ENCODE measurements at places on chromosomes 3 and 15.
A peak's percentile ranks its signal among the peaks of the same experiment; 100 is the strongest.

GRCh38 chr3:112802338-112802737 lies 44.3 kb downstream of the CD200R1L start:
- no peak for DNase-seq

DNA sequence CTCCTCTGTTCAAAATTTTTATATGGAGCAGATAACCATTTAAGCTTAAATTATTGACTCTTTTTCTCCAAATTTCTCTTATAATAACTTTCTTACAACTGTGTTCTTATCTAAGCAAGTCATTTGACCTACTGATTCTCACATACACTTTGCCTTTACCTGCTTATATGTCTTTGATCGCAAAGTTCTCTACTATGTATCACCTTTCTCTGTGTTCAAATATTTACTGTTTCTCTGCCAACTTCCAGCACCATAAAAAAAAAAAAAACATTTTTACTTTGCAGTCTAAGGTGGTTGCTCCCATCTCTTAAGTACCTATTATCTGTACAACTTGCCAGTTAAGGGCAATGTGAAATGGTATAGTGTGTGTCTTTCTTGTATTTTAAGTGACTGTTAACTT lies 100.8 kb upstream of the DPH6 start:
- no peak for DNase-seq

GRCh38 chr3:127475975-127476705 lies 114.4 kb downstream of the TPRA1 start:
- no peak for DNase-seq

GRCh38 chr3:51715977-51716294 lies 9.1 kb downstream of the GRM2 start:
- no peak for DNase-seq

GRCh38 chr3:122612696-122613095 lies 35.2 kb downstream of the PARP15 start:
- no peak for DNase-seq

DNA sequence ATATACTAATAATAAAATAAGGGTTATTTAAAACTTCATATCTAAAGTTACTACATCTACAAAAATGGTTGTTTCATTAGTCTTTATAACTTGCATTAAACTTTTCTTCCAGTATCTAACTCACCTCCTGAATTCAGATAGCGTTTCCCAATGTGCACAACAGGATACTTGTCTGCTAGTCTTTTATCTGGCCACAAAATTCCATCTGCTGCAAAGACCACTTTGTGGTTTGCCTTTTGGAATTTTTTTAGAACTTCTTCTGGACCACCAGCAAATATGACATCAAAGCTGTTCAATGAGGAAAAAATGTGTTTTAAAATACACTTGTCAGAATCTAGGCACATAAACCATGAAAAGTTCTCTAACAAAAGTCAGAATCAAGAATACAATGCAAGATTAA lies 50.8 kb downstream of the PLOD2 start:
- no peak for DNase-seq

- DNase-seq = no peak
These were observed 417.5 kb downstream of the TUSC7 start for GRCh38 chr3:117126946-117127546.

GRCh38 chr3:148882288-148882687 lies 17.2 kb downstream of the CPA3 start:
- no peak for DNase-seq

DNA sequence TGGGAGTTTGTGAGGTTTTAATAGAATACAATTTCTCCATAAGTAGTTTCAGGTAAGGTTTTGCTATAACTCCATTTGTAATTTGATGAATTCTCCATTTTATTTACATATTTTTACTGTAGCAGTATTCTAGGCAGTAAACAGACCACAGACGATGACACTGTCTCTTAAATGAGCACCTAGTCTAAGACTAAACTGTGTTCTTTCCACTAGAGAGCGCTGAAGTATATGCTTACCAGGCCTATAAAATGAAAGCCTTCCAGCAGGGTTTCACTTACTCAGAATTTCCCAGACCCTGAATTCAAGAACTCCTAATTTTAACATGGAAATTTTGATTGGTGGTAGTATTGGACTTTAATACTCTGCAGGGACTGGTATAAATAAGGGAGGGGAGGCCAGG lies 41.6 kb downstream of the POLG start:
- no peak for DNase-seq

DNA sequence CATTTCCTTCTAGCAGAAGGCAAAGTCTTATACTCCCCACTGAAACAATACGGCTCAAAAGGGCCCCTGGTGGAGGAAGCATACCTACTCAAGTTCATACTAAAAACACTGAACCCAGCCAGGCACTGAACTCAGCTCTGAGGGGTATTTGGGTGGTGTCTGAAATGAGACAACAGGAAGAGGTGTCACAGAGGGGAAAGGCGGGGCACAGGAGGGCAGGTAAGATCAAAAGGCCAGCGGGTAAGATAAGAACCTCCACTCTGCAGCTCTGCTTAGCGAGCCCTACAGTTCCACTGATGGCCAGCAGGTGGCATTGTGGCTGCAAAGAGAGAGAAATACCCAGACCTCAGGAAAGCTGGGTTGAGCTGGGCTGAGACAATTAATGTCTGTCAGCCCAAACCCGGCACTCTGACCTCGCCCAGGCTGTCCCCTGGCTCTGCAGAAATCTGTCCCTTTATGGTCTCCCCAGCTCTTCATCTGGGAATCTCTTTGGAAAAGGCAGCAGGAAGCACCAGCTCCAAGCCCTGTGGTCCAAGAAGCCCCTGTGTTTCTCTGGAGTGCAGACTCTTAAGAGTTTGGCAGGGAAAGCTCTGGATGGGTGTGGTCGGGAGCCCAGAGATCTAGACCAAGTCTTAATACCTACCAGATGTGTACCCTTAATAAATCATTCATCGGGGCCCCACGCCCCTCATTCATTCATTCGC lies 8.4 kb downstream of the MFGE8 start:
- DNase-seq = peak; percentile 70

GRCh38 chr3:184228376-184229137 lies 828 bp upstream of the VWA5B2 start:
- no peak for DNase-seq

DNA sequence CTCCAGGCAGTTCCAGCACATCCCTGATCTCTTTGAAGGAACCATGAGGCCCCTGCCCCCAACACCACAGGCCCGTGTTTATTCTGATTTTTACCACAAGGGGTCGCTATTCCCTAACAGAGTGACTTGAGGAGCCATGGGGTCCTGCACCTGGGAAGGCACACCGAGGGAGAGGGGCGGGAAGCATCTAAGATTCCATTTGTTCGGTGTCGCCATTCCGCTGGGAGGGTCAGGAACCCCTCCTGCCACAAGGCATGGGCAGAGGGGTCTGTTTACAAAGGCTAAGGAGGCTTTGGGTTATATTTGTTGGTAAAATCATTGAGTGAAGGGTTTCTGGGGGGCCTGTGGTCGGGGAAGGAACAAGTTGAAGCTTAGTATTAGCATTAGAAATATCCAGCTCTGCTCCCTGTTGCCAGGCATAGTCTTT lies 77.1 kb downstream of the WDR76 start:
- DNase-seq = peak; percentile 46

DNA sequence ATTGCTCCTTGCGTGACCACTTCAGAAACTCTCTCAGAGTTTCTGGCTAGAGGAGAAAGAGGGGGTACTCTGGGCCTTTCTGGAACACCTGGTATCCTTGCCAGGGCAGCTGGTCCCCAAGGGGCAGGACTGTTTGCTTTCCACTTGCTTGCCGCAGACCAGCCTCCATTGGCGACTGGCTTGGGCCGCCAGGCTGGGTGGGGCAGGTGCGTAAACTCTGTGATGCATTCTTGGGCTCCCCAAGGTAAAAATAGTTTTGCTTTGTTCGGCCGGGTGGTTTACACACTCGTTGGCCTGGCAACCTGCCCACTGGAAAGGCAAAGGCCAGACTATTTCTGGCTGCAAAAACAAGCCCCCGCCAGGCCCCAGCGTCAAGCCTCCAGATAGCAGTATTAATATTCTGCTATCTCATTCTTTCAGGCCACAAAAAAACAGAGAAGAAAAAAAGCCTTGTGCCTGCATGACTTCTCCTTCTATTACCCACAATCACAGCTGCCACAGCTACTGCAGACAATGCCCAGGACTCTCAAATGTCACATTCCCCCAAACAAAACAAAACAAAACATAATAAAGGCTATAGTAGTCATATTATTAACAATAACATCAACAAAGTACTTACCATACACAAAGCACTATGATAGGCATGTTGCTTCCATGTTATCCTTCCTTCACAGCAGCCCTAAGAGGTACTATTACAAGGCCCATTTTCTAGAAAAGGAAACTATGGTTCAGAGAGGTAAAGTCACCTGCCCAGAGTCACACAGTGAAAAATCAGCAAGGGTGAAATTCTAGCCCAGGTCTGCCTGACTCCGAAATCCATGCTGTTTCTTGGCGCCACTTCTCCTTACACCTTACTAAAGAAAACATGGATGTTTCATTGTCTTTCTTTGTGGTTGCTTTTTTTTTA lies 14.0 kb upstream of the SSUH2 start:
- no peak for DNase-seq

DNA sequence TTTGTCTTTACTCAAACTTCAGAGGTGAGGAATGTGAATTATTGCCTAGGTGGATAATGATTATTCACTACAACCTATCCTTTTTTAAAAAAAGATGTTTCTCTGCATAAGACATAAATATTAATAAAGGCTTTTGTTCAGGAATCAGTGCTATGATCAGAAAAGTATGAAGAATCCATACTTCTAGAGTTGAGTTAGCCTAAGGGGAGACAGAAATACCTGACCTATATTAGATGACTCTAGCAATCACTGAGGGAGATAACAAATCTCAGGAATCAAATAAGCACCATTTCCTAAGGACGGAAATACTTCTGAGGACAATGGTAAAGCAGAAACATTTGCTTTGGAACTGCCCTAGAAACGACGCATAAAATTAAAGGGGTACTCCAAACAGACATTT lies 763.8 kb downstream of the GBE1 start:
- no peak for DNase-seq

GRCh38 chr3:77304700-77305021 lies 264.8 kb downstream of the ROBO2 start:
- no peak for DNase-seq

DNA sequence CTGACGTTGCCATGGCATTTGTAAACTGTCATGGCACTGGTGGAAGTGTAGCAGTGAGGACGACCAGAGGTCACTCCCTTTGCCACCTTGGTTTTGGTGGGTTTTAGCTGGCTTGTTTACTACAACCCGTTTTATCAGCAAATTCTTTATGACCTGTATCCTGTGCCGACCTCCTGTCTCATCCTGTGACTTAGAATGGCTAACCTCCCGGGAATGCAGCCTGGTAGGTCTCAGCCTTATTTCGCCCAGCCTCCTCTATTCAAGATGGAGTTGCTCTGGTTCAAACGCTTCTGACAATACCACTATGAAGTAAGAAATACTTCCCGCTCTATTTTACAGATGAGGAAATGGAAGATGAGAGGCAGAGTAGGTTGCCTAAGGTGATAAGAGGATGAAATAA lies 16.6 kb downstream of the PAQR9 start:
- DNase-seq = no peak

- DNase-seq = no peak
These were observed 95.5 kb downstream of the DPH6 start for GRCh38 chr15:35450492-35450891.

- no peak for DNase-seq
These were observed 35.0 kb upstream of the ARID3B start for GRCh38 chr15:74505837-74506514.

DNA sequence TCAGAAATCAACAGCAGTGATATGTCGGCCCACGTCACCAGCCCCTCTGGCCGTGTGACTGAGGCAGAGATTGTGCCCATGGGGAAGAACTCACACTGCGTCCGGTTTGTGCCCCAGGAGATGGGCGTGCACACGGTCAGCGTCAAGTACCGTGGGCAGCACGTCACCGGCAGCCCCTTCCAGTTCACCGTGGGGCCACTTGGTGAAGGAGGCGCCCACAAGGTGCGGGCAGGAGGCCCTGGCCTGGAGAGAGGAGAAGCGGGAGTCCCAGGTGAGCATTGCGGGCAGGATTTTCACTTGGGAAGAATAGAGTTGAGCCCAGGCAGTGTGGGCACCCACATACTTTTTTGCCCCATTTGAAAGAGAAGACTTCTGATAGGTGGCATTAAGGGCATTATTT lies 57.4 kb downstream of the DNASE1L3 start:
- no peak for DNase-seq

DNA sequence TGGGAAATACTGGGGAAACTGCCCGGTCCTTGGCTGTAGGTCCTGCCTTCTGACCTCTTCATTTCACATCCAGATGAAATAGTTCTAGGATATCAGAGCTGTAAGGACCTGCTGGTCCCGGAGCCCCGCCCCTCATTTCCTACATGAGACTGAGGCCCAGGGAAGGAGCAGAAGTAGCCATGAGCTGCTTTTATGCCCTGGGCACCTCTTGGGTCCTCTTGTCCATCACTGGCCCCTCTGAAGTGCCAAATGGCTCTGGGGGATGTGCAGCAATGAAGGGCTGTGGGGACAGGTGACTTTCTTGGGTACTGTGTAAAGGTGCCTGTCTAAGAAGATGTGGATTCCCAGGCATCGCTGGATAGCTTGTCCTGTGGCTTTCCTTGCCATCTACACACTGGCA lies 40.3 kb upstream of the ESYT3 start:
- no peak for DNase-seq

- no peak for DNase-seq
These were observed 686.2 kb upstream of the NR2F2 start for GRCh38 chr15:95644100-95644875.

GRCh38 chr3:51082363-51082762 lies 302.7 kb upstream of the MANF start:
- no peak for DNase-seq

GRCh38 chr3:6416049-6416661 lies 444.8 kb upstream of the GRM7 start:
- DNase-seq = no peak

GRCh38 chr3:144085964-144086363 lies 114.3 kb downstream of the DIPK2A start:
- no peak for DNase-seq

GRCh38 chr3:15079091-15079490 lies 14.0 kb upstream of the MRPS25 start:
- DNase-seq = no peak

GRCh38 chr3:101104321-101104720 lies 111.1 kb upstream of the ABI3BP start:
- DNase-seq = no peak

DNA sequence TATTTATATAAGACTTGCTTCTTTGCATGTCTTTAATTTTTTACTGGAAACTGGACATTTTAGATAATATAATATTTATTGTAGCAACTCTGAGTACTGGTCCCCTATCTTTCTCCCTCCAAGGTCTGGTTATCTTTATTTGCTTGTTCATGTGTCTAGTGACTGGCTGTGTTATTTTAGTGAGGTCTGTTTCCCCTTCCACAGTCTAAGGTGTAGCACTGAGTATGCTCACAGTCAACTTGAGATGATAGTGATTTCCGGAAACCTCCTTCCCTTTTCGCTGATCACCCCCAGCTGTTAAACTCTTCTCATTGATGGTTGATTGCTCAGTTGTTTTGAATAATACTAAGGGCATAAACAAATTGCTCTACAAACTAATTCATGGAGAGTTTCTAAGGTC lies 37.0 kb downstream of the PCNP start:
- DNase-seq = no peak

DNA sequence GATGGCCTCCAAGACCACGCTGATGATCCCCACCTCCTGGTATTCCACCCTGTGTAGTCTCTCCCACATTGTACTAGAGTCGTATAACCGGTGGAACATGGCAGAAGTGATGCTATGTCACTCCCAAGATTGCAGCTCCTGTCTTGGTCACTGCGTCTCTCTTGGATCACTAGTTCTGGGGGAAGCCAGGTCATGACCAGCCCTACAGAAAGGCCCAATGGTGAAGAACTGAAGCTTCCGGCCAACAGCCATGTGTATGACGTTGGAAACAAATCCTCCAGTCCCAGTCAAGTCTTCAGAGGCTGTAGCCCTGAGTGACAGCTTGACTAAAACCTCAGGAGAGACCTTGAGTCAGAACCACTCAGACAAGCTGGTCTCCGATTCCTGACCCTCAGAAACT lies 61.9 kb upstream of the FNDC3B start:
- DNase-seq = no peak
